Brain microvascular endothelial cell (primary cell): ENCODE measurements at places on chromosomes 12 and 14.

- DNase-seq = no peak
Observed at GRCh38 chr14:100313464-100314230, 7.4 kb upstream of the SLC25A29 start.

- no peak for DNase-seq
Observed at GRCh38 chr12:52513736-52514135, 6.5 kb downstream of the KRT5 start.

- DNase-seq = no peak
Observed at GRCh38 chr14:36320897-36321381, 502 bp upstream of the MBIP start.

- DNase-seq = no peak
Observed at GRCh38 chr12:91566328-91567099, 383.9 kb upstream of the DCN start.

- DNase-seq = no peak
Observed at GRCh38 chr14:101083564-101084435, 180.3 kb upstream of the RTL1 start.
